ENCODE measurements at places on chromosomes 1 and 21. TPM values are rescaled to one million over a fixed set of nuclear protein-coding genes. Genes with fewer than 3 reads are reported as not detected.

Gene ADAM30
- polyA plus RNA-seq: not detected

Gene RGS16
- polyA plus RNA-seq: 0.66 TPM

DNA sequence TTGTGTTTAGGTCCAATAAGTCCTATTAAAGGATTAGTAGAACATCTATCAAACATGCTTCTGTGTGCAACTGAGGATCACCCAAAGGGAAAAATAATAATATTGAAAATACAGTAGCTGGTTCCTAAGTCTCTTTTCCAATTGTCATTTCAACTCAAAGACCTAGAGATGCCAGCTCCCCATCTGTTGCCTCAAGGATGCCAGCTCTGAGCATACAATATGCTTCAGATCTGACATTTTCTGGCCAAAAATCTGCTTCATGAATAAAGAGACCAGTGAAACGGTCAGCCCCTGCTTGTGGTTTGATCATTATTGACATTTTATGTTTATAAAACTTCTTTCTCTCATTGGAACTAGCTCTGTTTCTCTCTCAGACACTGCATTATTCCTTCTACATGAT is 72.9 kb downstream of the CCDC185 start:
- DNase-seq: no peak

GRCh38 chr1:117567976-117568375 is 37.9 kb upstream of the TENT5C start:
- DNase-seq: no peak

GRCh38 chr1:244341455-244342450 is 110.0 kb downstream of the ADSS2 start:
- DNase-seq: peak; percentile 53

GRCh38 chr1:29390491-29391361 is 154.4 kb downstream of the PTPRU start:
- no peak for DNase-seq

- peak; percentile 66 for DNase-seq
Measured at GRCh38 chr1:8121261-8122159, 95.4 kb upstream of the ERRFI1 start.
